ENCODE measurements at places on chromosomes 5 and 9. TPM values are rescaled to one million over a fixed set of nuclear protein-coding genes. Genes with fewer than 3 reads are reported as not detected.
A peak's percentile ranks its signal among the peaks of the same experiment; 100 is the strongest.

SV2C gene
- total RNA-seq = 0.27 TPM

GRCh38 chr9:128149951-128150593 lies 819 bp downstream of the LCN2 start:
- peaks cover 4% of the 10 kb centered on the region for H3K4me1 ChIP-seq
- H3K27ac ChIP-seq = peak overlapping the region; percentile 16
- no peak for DNase-seq

- H3K4me3 ChIP-seq = no peak overlapping the region
- no peaks in the 10 kb centered on the region for H3K36me3 ChIP-seq
- DNase-seq = no peak
- peaks cover 7% of the 10 kb centered on the region for H3K4me1 ChIP-seq
- H3K27ac ChIP-seq = no peak overlapping the region
Observed at GRCh38 chr9:129359916-129360536, 182.0 kb upstream of the IER5L start.

DNA sequence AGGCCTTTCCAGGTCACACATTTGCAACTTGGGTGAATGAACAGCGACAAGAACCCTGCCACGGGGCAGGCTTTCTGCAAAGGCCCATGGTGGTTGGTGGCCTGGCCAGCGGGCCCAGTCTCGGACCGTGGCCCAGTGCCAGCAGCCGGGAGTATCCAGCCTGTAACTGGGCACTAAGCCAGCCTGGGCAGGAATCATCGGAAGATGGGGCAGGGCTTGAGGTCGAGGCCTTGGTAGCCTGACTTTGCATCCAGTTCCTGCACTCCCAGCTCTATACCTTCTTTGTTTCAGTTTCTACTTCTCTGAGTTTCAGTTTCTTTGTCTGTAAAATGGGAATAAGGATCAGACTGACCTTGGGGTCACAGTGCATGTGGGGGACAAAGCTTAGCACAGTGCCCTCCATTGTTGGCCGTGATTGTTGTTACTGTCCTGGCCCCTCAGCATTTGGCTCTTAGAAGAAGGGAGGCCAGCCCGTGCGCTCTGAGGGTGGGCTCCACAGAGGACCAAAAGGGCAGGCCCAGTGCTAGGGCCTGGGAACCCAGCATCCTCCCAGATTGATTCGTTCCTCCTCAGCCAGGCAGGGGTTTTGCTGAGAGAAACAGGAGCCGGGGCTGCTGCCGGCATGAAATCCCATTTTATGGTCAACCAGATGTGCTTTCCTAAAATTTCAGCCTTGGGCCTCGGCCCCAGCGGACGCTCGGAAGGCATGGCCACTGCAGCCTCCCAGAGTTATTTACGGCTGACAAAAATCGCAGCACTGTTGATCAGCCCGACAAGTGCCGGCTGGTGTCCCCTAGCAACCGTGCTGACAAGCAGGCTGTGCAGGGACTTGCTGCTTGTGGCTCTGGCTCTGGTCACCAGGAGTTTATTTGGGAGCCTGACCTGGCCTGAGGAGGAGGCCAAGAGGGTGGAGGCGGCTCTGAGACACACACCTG lies 43.6 kb downstream of the JADE2 start:
- peaks cover 3% of the 10 kb centered on the region for H3K4me1 ChIP-seq
- H3K36me3 ChIP-seq = peaks cover 1% of the 10 kb centered on the region
- H3K27me3 ChIP-seq = no peaks in the 10 kb centered on the region
- H3K4me3 ChIP-seq = no peak overlapping the region
- H3K27ac ChIP-seq = peak overlapping the region; percentile 16

HSPB3 gene
- total RNA-seq = not detected

DNA sequence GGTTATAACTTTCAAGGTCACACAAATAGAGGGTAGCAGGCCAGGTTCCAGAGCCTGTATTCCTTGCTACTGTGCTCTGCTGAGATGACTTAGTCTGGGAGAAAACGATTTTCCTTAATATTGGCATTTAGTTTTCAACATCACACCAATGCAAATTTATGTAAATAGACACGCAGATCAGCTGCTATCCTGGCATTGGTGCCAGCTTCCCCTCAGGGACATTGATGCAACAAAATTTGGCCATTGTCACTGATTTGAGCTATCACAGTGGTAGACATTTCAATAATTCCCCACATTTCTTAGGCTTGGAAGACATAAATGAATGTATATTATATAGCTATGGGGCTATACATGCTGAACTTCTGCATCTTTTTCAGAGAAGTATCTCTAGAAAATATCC lies 71.6 kb upstream of the ASTN2 start:
- no peaks in the 10 kb centered on the region for H3K36me3 ChIP-seq
- H3K4me1 ChIP-seq = peaks cover 25% of the 10 kb centered on the region
- DNase-seq = no peak
- H3K27me3 ChIP-seq = peaks cover 23% of the 10 kb centered on the region
- H3K27ac ChIP-seq = no peak overlapping the region

DNA sequence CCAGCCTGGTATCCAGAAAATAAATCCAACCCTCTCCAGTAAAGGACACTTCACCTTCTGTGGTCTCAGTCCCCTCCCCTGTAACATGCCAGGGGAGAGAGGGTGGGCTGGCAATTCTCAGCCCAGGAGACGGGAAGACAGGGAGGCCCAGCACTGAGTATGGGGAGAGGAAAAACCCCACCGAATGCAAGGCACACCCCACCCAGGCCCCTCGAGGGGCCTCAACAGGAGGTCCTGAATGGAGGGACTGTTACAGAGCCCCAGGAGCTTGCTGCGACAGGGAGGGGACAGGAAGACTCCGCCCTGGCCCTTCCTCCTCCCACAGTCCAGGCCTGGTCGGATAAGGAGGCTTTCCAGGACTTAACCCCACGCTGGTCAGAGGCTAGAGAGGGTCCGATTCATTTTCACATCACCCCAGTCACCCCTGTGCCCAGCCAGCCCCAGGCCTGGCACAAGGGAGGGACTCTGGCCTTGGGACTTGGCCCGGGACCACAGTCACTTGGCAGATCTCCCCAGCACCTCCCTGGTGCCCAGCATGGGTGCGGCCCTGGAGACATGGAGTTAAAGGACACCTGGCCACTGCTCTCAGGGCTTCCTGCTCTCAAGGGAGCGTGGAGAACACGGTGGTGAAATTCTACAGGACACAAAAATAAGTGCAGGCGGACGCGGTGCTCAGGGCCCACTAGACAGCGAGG lies 44.9 kb upstream of the STXBP1 start:
- no peaks in the 10 kb centered on the region for H3K27me3 ChIP-seq
- peaks cover 5% of the 10 kb centered on the region for H3K36me3 ChIP-seq
- peaks cover 24% of the 10 kb centered on the region for H3K4me1 ChIP-seq
- H3K27ac ChIP-seq = peak overlapping the region; percentile 86
- DNase-seq = no peak

GRCh38 chr5:65066387-65067146 lies 297.8 kb downstream of the CWC27 start:
- H3K4me1 ChIP-seq = no peaks in the 10 kb centered on the region
- H3K27me3 ChIP-seq = no peaks in the 10 kb centered on the region
- H3K27ac ChIP-seq = no peak overlapping the region
- DNase-seq = no peak
- no peak overlapping the region for H3K4me3 ChIP-seq

ROR2 gene
- 23.6 TPM for total RNA-seq

GRCh38 chr9:138104251-138105122 lies 226.9 kb downstream of the CACNA1B start:
- no peak for DNase-seq
- no peaks in the 10 kb centered on the region for H3K4me1 ChIP-seq
- H3K36me3 ChIP-seq = no peaks in the 10 kb centered on the region
- no peak overlapping the region for H3K27ac ChIP-seq

SAPCD2 gene
- total RNA-seq = 15.1 TPM

DNA sequence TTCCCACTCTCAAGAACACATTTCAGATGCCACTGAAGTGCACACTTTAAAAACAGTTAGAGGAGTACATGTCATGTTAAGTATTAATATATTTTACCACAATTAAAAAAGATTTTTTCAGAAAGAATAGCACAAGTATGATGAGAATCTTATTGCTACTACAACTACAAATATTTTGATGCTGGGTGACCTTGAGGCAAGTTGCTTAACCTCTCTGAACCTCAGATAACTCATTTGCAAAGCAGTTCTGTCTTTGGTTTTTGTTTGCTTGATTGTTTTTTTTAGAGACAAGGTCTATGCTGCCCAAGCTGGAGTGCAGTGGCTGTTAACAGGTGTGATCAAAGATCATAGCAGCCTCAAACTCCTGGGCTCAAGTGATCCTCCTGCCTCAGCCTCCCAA lies 13.7 kb upstream of the EBF1 start:
- no peaks in the 10 kb centered on the region for H3K36me3 ChIP-seq
- H3K27me3 ChIP-seq = peaks cover 27% of the 10 kb centered on the region
- H3K4me3 ChIP-seq = no peak overlapping the region
- DNase-seq = no peak

- no peaks in the 10 kb centered on the region for H3K4me1 ChIP-seq
- H3K27me3 ChIP-seq = no peaks in the 10 kb centered on the region
- H3K27ac ChIP-seq = no peak overlapping the region
- no peaks in the 10 kb centered on the region for H3K36me3 ChIP-seq
- no peak for DNase-seq
- H3K4me3 ChIP-seq = no peak overlapping the region
Observed at GRCh38 chr5:122220511-122220910, 91.2 kb downstream of the ZNF474 start.

KCNN2 gene
- total RNA-seq = 2.0 TPM

GRCh38 chr5:59317023-59317773 lies 576.3 kb downstream of the PDE4D start:
- no peak for DNase-seq
- no peaks in the 10 kb centered on the region for H3K36me3 ChIP-seq
- no peaks in the 10 kb centered on the region for H3K27me3 ChIP-seq

- no peak overlapping the region for H3K27ac ChIP-seq
- H3K27me3 ChIP-seq = peaks cover 3% of the 10 kb centered on the region
- peaks cover 3% of the 10 kb centered on the region for H3K4me1 ChIP-seq
- H3K4me3 ChIP-seq = no peak overlapping the region
Observed at GRCh38 chr9:123422635-123423310, 66.8 kb downstream of the CRB2 start.

- H3K27me3 ChIP-seq = no peaks in the 10 kb centered on the region
- no peak overlapping the region for H3K27ac ChIP-seq
- DNase-seq = no peak
- peaks cover 47% of the 10 kb centered on the region for H3K36me3 ChIP-seq
Observed at GRCh38 chr5:149745-150485, 41.4 kb upstream of the LRRC14B start.

CCDC69 gene
- 4.6 TPM for total RNA-seq

DNA sequence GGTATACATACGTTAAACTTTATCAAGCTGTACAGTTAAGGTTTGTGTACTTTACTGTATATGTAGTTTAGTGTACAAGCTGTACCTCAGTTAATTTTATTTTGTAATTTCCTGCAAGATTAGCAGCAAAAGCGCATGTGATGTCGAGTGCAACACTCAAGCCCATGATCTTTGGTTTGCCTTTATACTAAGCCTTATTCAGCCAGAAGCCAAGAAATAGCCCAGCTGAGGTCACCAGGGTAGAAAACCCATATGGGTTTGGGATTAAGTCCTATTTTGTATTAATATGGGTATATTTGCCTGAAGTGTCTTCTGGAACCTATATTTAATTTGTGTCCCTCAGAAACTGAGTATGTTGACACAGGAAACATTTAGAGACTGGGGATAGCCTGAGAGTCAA lies 59.3 kb downstream of the ZFAND5 start:
- no peak overlapping the region for H3K4me3 ChIP-seq
- H3K36me3 ChIP-seq = no peaks in the 10 kb centered on the region
- no peaks in the 10 kb centered on the region for H3K27me3 ChIP-seq
- H3K27ac ChIP-seq = no peak overlapping the region
- peaks cover 6% of the 10 kb centered on the region for H3K4me1 ChIP-seq

DNA sequence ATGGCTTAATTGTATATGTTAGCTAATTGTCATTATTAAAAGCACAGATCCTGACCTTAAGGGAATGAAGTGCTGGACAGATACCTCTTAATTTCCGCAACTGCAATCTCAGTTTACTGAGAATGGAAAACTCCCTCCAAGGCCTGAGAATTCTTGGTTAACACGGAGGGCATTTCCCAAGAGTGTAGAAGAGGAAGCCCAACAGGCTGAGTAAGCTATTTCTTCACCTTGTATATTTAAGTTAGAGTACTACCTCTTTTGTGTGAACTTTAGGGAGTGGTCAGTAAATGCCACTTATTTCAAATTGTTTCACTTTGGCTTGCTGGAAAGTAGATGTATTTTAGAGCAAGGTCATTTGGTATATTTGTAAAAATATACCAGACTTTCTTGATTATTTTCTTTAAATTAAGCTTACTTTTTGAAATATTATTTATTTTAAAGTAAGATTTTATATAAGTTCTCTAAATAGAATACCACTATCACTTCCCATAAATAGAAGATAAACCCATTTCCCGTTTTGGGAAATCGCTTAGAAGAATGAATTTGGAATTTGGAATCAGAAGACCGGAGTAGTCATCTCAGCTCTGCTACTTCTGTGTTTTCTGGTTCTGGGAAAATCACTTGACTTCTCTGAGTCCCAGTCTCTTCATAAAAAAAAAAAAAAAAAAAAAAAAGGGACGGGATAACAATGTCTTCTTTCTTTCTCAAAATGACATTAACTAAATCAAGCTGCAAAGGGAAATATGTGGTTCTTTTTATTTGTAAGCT lies 26.0 kb upstream of the C9orf72 start:
- no peak overlapping the region for H3K4me3 ChIP-seq
- H3K27me3 ChIP-seq = no peaks in the 10 kb centered on the region
- H3K36me3 ChIP-seq = no peaks in the 10 kb centered on the region
- DNase-seq = no peak
- no peaks in the 10 kb centered on the region for H3K4me1 ChIP-seq

GRCh38 chr5:175724314-175725275 lies 66.7 kb downstream of the HRH2 start:
- no peak for DNase-seq
- peaks cover 26% of the 10 kb centered on the region for H3K27me3 ChIP-seq
- no peak overlapping the region for H3K27ac ChIP-seq
- H3K4me1 ChIP-seq = peaks cover 4% of the 10 kb centered on the region
- H3K4me3 ChIP-seq = no peak overlapping the region
- H3K36me3 ChIP-seq = no peaks in the 10 kb centered on the region

PHF19 gene
- 27.2 TPM for total RNA-seq

OR13C3 gene
- total RNA-seq = not detected

DNA sequence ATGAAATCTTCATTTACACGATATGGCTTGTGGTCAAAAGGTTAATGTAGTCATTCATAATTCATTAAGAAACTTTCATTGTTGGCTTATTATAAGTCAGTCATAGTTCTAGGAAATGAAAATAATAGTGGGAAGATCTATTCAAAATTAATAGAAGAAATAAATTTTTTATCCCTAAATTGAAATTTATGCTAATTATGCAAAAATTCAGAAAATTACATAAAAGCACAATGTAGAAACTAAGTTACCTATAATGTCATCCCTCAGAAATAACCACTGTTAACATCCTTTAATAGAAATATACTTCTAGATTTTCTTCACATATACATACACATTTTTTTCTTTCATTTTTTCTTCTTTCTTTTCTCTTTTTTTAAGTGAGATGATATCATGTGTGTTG lies 15.9 kb upstream of the JAK2 start:
- no peaks in the 10 kb centered on the region for H3K4me1 ChIP-seq
- H3K4me3 ChIP-seq = no peak overlapping the region

DNA sequence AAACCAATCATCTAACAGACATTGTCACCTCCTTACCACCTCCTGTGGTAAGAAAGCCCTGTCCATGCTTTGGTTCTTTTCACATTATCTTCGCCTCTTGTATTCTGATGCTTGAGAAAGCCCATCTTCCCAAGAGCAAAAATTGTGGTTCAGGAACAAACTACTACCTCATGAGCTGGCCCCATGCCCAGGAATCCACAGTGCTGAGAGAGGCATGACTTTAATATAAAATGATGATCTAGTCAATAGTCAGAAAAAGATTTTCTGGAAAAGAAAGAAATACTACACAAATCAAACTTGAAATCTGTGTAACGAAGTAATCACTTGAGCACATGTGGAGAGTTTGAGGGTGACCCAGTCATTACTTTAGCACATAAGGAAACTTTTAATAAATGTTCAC lies 94.7 kb downstream of the FGF10 start:
- H3K4me1 ChIP-seq = no peaks in the 10 kb centered on the region
- no peak overlapping the region for H3K4me3 ChIP-seq
- H3K36me3 ChIP-seq = no peaks in the 10 kb centered on the region
- H3K27ac ChIP-seq = no peak overlapping the region
- no peak for DNase-seq
